Progenitor cell of endocrine pancreas (in vitro differentiated cells): ENCODE measurements at places on chromosomes 3 and 15. TPM values are rescaled to one million over a fixed set of nuclear protein-coding genes. Genes with fewer than 3 reads are reported as not detected.

The MNS1 gene
- total RNA-seq: 4.5 and 4.8 TPM in 2 replicates

The ABTB1 gene
- 10.6 and 12.2 TPM in 2 replicates for total RNA-seq

The ETV5 gene
- 51.3 and 54.1 TPM in 2 replicates for total RNA-seq

The ZNF501 gene
- 6.7 and 7.5 TPM in 2 replicates for total RNA-seq
